ENCODE measurements at places on chromosomes 13 and 19. TPM values are rescaled to one million over a fixed set of nuclear protein-coding genes. Genes with fewer than 3 reads are reported as not detected.

- DNase-seq: no peak
- H3K4me1 ChIP-seq: no peaks in the 10 kb centered on the region
- H3K27ac ChIP-seq: no peak overlapping the region
- no peak overlapping the region for H3K4me3 ChIP-seq
- no peaks in the 10 kb centered on the region for H3K36me3 ChIP-seq
Measured at GRCh38 chr13:61728471-61728870, 312.8 kb upstream of the PCDH20 start.

DNA sequence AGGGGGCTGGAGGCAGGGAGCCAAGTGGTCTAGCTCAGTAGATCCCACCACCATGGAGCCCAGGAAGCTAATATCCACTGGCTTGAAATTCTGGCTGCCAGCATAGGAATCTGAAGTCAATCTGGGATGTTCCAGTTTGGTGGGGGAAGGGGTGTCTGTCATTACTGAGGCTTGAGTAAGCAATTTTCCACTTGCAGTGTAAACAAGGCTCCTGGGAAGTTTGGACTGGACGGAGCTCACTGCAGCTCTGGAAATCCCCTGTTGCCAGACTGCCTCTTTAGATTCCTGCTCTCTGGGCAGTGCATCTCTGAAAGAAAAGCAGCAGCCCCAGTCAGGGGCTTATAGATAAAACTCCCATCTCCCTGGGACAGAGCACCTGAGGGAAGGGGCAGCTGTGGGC is 349.2 kb upstream of the KLHL1 start:
- no peak overlapping the region for H3K27ac ChIP-seq
- H3K36me3 ChIP-seq: no peaks in the 10 kb centered on the region
- H3K4me1 ChIP-seq: no peaks in the 10 kb centered on the region
- no peak for DNase-seq
- no peak overlapping the region for H3K4me3 ChIP-seq

The POU2F2 gene
- 20.6 TPM for polyA plus RNA-seq

GRCh38 chr13:98664510-98664909 is 87.6 kb upstream of the STK24 start:
- no peaks in the 10 kb centered on the region for H3K4me1 ChIP-seq
- no peak overlapping the region for H3K4me3 ChIP-seq
- no peaks in the 10 kb centered on the region for H3K27me3 ChIP-seq
- DNase-seq: no peak
- no peaks in the 10 kb centered on the region for H3K36me3 ChIP-seq
- no peak overlapping the region for H3K27ac ChIP-seq

DNA sequence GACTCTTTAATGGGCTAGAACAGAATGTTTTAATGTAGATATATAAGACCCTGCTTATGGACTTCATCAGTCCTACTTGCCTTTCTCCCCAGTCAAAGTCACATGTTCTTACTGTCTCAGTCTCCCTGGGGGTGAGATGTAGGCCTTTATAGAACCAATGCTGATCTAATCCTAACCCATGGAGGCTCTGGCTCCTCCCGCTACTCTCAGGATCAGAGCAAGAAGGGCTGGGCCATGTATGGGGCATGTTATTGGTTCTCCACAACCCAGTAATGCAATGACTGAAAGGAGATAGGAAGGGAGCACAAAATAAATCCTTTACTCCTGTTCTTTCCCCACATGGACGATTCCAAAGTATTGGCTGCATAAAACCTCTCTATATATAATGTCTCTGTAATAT is 82.3 kb downstream of the UGGT2 start:
- H3K27ac ChIP-seq: no peak overlapping the region
- no peaks in the 10 kb centered on the region for H3K4me1 ChIP-seq
- no peak overlapping the region for H3K4me3 ChIP-seq
- DNase-seq: no peak

DNA sequence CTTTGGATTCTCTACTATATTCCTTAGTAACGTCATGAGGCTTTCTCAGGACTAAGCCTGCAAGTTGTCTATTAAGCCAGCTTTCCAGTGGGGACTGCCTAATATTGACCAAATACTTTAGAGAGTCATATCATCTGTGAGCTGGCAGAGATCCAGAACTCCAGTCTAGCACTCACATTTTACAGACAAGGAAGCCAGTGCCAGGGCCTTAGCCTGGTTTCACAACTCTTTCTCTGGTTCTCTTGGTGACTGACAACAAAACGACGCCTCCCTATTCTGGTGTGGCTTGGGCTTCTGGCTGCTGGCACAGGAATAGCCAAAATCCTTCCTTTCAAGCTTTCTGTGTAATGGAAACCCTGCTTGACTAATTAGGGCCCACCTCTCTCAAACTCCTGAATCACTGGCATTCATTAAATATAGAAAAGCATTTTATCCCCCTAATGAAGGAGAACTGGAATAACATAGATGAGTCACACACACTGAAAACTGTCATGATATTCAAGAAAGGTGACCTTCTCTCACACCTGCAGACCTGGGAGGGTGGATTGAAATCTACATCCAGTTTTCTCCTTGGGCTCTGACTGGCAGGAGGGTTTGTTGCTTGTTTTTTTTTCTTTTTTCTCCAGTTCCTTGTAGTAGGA is 75.2 kb upstream of the UBL3 start:
- peaks cover 23% of the 10 kb centered on the region for H3K4me1 ChIP-seq
- H3K27ac ChIP-seq: peak overlapping the region; percentile 29
- no peaks in the 10 kb centered on the region for H3K27me3 ChIP-seq
- H3K36me3 ChIP-seq: no peaks in the 10 kb centered on the region
- DNase-seq: no peak

DNA sequence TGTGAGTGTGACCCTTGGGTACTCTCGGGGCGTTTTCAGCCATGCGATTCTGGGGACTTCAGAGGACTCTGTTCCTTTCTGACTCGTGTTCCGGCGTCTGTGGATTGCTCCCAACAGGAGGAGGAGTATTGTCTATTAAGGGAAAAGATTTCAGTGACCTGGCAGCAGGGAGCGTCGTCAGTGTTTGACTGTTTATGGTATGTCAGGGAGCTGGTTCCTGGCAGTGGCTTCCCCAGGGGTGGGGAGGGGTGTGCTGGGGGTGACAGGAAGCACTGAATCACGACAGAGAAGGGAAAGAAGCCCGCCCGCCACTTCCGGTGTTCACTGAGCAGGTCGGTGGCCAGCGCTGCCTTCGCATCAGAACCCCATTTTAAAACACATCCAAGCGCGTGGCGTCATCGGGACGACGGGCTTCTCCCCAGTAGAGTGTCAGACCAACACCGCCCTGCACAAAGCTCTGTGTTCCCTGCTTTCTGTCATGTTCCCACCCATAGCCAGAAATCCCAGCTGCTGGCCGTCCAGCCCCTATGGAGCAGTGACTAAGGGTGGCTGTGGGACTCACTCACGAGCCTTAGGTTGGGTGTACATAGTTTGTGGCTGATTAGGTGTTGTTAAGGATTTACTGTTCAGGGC is 33.8 kb downstream of the COL4A2 start:
- peak overlapping the region; percentile 76 for H3K27ac ChIP-seq
- H3K27me3 ChIP-seq: no peaks in the 10 kb centered on the region
- H3K36me3 ChIP-seq: no peaks in the 10 kb centered on the region

- H3K27ac ChIP-seq: no peak overlapping the region
- no peak overlapping the region for H3K4me3 ChIP-seq
- DNase-seq: no peak
- H3K27me3 ChIP-seq: no peaks in the 10 kb centered on the region
- H3K4me1 ChIP-seq: no peaks in the 10 kb centered on the region
Measured at GRCh38 chr19:4547303-4548237, 7.7 kb upstream of the LRG1 start.

Data from spinal cord (tissue), 10 donors.